Cortex of kidney (tissue), 1 donor: ENCODE measurements at places on chromosomes 6 and 20.

DNA sequence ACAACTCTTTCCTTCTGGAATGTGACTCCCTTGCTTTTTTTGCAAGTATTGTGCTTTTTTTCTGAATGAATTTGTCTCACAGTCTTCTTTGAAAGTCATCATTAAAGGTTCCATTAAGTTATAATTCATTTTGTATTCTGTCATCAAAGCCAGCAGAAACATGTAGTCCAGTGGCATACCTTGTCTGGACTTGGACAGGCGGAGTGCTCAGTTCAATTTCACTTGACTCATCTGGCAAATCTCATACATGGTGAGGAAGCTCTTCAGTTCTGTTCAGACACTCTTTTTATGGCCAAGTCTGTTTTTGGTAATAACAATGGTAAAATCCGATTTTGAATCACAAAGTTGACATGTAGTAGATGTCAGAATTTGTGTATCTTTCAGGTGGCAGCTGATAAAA is 260.8 kb upstream of the OPRM1 start:
- no peak for DNase-seq

DNA sequence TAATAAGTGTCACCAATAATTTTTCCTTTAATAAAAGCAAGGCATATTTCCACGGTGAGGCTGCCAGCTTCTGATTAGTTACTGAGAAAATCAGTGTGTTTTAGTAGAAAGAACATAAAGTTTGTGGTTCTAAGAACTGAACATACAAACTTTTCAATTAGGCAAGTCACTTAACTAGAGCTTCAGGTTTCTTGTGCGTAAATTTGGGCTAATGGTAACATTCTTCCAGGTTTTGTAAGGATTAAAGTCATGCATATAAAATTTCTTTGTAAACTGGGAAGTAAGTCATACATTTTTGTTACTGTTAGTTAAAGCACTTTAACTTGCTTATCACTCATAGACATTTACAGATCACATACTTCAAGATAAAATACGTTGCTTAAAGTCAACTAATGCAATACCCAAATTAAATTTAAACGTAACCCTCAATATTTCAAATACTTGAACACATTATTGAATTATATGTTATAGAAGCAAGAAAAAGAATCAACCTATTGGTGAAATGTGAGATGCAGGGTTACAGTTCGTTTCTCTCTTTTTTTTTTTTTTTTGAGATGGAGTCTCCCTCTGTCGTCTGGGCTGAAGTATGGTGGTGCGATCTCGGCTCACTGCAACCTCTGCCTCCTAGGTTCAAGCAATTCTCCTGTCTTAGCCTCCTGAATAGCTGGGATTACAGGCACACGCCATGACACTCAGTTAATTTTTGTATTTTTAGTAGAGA is 327.3 kb upstream of the NOX3 start:
- DNase-seq, result no peak

DNA sequence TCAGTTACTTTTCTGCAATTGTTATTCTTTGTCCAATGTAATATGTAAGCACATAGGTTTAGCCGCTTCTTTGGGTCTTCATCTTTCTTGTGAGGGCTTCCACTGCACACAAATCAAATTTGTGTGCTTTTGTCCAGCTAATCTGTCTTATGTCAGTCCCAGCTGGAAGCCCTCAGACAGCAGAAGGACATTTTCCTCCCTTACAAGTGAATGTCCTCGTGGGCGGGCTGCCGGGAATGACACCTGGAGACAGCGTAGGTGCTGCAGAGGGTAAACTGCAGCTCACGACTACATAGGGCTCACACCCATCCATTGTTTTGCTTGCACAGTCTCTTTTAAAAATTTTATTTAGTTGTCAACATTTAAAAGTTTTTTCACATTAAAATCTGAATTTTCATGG is 24.6 kb upstream of the PPP1R14C start:
- no peak for DNase-seq

DNA sequence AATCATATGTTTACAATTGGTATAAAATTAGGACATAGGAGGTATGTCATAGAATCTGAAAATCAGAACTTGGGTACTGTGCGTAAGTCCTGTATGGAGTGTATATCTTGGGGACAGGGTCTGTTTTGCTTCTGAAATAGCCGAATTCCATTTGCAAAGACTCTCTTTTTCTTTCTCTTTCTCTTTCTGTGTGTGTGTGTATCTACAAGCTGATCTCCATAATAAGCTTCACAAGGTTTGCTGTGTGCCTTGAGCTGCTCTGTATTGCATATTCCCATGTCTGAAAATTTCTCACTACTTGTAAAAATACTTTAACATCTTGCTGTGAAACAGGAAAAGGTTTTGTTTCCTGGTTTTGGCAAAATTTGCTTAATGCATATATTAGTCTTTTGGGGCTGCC is 29.5 kb downstream of the STX11 start:
- no peak for DNase-seq

DNA sequence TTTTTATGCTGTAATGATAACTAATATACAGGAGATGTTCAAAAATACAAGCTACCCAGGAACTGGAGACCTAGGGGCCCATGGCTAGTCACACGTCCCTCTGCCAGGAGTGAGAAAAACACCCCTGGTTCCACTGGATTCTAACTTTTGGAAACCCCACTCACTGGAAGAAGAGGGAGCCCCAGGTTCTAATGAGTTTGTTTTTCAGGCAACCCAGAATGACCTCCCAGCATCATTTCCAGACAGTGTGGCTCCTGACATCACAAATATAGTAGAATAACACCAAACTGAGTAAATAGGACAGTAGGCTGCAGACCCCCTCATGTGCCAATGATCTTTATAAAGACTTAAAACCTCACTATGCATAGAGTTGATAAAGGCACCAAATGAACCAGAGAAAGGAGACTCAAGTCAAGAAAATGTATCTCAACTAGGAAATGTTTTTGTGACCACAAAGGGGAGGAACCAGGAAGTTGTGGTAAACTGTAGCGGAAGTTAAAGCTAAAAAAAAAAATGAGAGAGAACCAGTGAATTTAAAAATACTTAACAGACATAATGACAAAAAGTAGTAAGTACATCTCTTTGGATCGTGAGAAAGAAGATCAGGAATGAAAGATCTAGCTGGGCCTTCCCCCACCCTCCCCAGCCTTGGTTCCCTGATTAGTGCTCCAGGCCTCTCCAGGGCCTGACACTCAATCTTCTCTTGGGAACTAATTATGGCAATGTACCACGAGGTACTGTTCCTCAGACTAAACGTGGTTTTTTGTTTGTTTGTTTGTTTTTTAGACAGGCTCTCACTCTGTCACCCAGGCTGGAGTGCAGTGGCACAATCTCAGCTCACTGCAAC is 19.8 kb downstream of the HLA-E start:
- no peak for DNase-seq

GRCh38 chr20:39873286-39873685 is 815.8 kb downstream of the MAFB start:
- no peak for DNase-seq

GRCh38 chr6:53179961-53180651 is 31.5 kb upstream of the GCM1 start:
- DNase-seq, result no peak

GRCh38 chr6:79421707-79422484 is 115.3 kb downstream of the LCA5 start:
- no peak for DNase-seq

DNA sequence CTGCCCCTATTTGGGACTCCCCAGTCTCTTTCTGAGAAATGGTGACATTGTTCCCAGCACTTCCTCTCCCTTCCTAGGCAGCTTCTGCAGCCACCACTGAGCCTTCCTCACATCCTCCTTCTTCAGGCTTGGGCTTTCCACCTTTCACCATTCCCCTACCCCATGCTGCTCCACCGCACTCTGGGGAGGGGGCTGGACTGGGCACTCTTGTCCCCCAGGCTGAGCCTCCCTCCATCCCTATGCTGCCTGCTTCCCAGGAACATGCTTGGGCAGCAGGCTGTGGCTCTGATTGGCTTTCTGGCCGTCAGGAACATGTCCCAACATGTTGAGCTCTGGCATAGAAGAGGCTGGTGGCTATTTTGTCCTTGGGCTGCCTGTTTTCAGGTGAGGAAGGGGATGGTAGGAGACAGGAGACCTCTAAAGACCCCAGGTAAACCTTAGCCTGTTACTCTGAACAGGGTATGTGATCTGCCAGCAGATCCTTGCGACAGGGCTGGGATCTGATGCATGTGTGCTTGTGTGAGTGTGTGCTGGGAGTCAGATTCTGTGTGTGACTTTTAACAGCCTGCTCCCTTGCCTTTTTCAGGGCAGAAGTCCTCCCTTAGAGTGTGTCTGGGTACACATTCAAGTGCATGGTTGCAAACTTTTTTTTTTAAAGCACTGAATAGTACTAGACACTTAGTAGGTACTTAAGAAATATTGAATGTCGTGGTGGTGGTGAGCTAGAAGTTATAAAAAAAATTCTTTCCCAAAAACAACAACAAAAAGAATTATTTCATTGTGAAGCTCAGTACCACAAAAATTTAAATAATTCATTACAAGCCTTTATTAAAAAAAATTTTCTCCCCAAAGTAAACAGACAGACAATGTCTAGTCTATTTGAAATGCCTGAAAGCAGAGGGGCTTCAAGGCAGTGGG is 2.1 kb upstream of the CDKN1A start:
- DNase-seq, result no peak

DNA sequence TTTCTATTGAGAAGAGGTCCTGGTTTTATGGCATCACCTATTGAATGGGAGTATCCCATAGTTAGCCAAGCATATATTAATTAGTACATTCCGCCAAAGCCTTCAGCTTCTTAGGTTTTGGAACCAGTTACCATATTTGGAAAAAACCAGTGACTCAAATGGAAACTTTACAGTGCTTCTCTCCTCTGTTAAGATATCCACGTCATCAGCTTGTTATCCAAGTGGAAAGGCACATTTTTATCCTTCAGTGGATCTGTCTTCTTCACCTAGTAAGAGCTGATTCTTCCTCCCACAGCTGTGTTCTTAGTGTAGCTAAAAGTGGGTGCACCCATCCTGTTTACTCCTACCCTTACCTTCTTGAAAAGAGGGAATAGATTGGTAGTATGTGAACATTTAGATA is 34.5 kb downstream of the TPD52L1 start:
- no peak for DNase-seq

DNA sequence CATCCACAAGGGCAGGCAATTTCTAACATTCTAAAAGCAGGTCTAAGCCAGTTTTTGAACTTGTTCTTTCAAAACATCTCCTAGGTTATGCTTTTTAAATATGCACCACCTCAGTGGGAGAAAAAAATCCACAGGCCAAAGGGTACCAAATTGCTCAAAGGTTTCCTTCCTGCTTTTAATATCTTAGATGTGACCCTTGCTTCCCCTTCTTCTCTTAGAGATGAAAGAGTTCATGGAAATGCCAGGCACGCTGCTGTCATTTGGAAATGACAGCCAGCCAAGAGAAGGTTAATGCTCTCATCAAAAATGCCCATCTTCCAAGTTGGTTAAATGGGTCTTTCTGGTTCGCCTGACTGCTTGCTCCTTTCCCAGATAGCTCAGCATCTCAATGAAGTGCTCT is 497.1 kb downstream of the CD83 start:
- no peak for DNase-seq

DNA sequence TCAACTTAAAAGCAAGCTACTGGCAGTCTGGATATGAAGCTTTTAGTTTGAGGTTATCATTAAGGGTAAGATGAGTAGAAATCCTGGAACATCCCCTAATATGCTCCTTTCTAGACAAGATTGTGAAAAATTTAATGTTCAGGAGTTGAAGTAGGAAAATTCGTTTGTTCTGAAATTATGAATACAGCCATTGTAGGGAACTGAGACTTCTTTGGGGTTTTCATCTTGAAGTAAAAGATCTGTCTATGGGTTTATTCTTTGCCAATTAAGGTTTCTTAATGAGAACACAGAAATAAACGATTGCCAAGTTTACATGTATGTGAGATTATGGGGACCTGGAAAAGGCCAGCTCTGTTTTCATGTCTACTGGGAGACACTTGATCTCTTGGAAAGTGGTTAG is 225.6 kb upstream of the MOCS1 start:
- no peak for DNase-seq

- DNase-seq, result no peak
Observed at GRCh38 chr20:59157531-59157930, 6.1 kb upstream of the ZNF831 start.

DNA sequence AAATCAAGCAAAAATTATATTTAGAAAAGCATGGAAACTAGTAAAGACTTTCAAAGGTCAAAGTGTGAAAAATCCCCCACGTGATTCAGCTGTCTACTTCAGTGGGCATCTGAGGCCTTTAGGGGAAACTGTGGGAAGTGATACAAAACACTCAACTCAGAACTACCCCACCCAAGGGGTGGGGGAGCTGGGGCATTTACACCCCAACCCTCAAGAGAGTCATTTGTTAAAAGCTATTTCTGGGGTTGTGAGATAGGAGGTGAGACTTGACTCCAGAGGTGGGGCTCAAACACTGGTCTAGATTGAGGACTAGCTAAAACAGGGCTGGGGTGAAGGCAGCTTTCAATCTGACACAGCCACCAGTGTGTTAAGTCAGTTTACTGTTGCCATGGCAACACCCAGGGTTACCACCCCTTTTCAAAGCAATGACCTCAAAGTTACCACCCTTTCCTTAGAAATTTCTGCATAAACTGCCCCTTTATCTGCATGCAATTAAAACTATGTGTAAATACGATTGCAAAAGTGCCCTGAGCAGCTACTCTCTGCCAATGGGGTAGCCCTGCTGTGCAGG is 9.9 kb upstream of the GTSF1L start:
- no peak for DNase-seq
